ENCODE measurements at places on chromosomes 4 and X. TPM values are rescaled to one million over a fixed set of nuclear protein-coding genes. Genes with fewer than 3 reads are reported as not detected.
A peak's percentile ranks its signal among the peaks of the same experiment; 100 is the strongest.

DNA sequence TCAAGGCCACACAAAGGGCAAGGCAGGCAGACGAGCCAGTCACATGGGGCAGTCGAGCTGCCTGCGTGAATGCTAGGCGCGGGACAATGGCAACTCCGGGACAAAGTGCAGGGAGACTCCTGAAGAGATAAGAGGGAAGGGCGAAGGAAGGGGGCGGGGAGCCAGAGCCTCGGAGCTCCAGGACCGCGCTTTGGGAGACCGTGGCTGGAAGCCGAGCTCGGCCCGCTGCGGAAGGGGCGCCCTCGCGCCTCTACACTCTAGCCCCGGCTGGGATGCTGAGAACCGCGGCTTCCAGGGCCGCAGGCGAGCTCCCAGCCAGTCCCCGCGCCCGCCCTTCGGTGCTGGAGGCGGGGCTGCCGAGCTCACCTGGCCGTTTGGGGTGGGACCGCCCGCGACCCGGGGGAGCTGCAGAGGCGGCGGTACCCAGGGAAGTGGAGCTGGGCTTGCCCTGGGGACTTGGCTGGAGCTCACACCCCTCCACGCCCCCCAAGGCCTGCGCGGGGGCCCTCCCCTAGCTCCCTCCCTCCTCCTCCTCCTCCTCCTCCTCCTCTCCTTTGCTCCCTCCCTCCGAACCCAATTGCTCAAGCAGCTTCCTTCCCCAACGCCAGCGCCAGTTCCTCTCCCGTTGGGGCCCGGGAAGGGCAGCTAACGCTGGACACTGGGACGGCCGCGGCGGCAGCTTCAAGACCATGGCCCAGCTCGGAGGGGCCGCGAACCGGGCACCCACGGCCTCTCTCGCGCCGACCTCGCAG is at the start of gene SOWAHD:
Gene SOWAHD, plus strand, starts transcription at position 610 of the 752 bp plus-strand sequence. Its CDS starts 80 bp downstream, at position 690.
- no peaks in the 10 kb centered on the region for H3K27me3 ChIP-seq
- peak within 1 kb of the TSS; percentile 55 for H3K4me3 ChIP-seq
- H3K4me1 ChIP-seq: peaks cover 3% of the 10 kb centered on the region

GRCh38 chr4:162234595-162234994 is 70.8 kb upstream of the FSTL5 start:
- no peak for DNase-seq
- no peaks in the 10 kb centered on the region for H3K27me3 ChIP-seq
- H3K27ac ChIP-seq: no peak overlapping the region
- no peaks in the 10 kb centered on the region for H3K36me3 ChIP-seq
- no peaks in the 10 kb centered on the region for H3K4me1 ChIP-seq

DNA sequence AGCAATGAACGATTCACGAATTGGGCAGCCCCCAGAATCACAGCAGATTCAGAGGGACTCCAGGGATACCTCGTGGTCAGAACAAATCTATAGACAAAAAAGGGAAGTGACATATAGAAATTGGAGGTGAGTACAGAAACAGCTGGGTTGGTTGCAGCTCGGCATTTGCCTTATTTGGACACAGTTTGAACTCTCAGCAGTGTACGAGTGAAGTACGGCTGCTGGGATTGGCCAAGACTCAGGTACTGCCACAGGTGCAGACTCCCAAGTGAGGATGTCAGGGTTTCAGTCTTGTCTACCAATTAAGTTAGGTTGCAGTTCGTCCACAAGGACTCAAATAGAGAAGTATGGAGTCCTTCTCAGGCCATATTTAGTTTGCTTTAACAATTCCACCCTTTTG is 28.2 kb downstream of the HTT-AS start:
- H3K4me1 ChIP-seq: peaks cover 2% of the 10 kb centered on the region
- no peak overlapping the region for H3K4me3 ChIP-seq
- no peak for DNase-seq
- H3K36me3 ChIP-seq: no peaks in the 10 kb centered on the region
- no peaks in the 10 kb centered on the region for H3K27me3 ChIP-seq
- no peak overlapping the region for H3K27ac ChIP-seq

GRCh38 chr4:138975225-138975624 is 40.4 kb upstream of the NOCT start:
- H3K4me1 ChIP-seq: peaks cover 2% of the 10 kb centered on the region
- no peaks in the 10 kb centered on the region for H3K27me3 ChIP-seq
- H3K27ac ChIP-seq: no peak overlapping the region
- DNase-seq: no peak
- no peaks in the 10 kb centered on the region for H3K36me3 ChIP-seq
- H3K4me3 ChIP-seq: no peak overlapping the region

GRCh38 chr4:77845929-77846328 is 16.7 kb upstream of the MRPL1 start:
- no peaks in the 10 kb centered on the region for H3K27me3 ChIP-seq
- no peaks in the 10 kb centered on the region for H3K4me1 ChIP-seq
- H3K36me3 ChIP-seq: no peaks in the 10 kb centered on the region
- H3K4me3 ChIP-seq: no peak overlapping the region
- H3K27ac ChIP-seq: no peak overlapping the region
- DNase-seq: no peak

The PLXNB3 gene
- 0.11 TPM for polyA plus RNA-seq

GRCh38 chr4:24093446-24093845 is 203.6 kb upstream of the PPARGC1A start:
- no peaks in the 10 kb centered on the region for H3K27me3 ChIP-seq
- H3K36me3 ChIP-seq: no peaks in the 10 kb centered on the region
- no peak overlapping the region for H3K4me3 ChIP-seq

DNA sequence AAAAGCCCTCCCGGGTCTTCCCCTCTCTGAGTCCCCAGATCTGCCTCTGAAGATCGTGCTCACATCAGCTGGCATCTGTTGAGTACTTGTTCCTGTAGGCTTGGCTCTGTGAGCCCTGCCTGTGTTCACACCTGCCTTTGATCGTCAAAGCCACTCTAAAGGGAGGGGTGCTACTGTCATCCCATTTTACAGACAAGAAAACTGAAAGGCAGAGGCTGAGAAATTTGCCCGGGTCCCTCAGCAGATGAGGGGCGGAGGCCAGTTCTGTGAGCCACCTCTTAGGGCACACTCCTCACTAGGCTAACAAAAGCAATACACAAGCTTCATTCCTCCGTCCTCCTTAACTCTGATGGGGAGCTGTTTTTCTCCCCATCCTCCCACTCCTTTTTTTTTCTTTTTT is 655 bp downstream of the CYTL1 start:
- peaks cover 12% of the 10 kb centered on the region for H3K27me3 ChIP-seq
- no peaks in the 10 kb centered on the region for H3K36me3 ChIP-seq
- no peak overlapping the region for H3K4me3 ChIP-seq
- no peak overlapping the region for H3K27ac ChIP-seq
- no peaks in the 10 kb centered on the region for H3K4me1 ChIP-seq

GRCh38 chr4:113116414-113117357 is 67.2 kb downstream of the ANK2 start:
- no peak overlapping the region for H3K4me3 ChIP-seq
- H3K4me1 ChIP-seq: no peaks in the 10 kb centered on the region
- no peak overlapping the region for H3K27ac ChIP-seq
- H3K27me3 ChIP-seq: no peaks in the 10 kb centered on the region

The TCEAL6 gene
- not detected for polyA plus RNA-seq

DNA sequence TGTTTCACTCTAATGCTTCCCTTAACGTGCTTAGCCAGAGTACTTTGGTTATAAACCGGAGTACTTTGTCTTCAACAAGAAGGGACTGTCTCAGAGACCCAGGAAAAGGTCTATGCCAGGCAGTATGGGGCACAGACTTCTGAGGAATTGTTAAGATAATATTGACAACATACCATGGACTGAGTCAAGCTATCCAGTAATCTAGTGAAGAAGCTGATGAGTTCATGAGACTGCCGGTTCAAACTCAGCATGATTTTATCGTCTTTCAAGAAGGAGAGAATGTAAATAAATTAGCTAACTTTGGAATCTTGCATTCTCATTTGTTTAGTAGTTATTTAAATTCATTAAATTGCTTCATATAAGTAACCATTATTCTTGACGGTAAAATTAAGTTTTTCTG is 546.1 kb downstream of the PPP4R3C start:
- DNase-seq: no peak
- H3K36me3 ChIP-seq: no peaks in the 10 kb centered on the region
- H3K27ac ChIP-seq: no peak overlapping the region
- H3K27me3 ChIP-seq: peaks cover 3% of the 10 kb centered on the region
- no peak overlapping the region for H3K4me3 ChIP-seq

DNA sequence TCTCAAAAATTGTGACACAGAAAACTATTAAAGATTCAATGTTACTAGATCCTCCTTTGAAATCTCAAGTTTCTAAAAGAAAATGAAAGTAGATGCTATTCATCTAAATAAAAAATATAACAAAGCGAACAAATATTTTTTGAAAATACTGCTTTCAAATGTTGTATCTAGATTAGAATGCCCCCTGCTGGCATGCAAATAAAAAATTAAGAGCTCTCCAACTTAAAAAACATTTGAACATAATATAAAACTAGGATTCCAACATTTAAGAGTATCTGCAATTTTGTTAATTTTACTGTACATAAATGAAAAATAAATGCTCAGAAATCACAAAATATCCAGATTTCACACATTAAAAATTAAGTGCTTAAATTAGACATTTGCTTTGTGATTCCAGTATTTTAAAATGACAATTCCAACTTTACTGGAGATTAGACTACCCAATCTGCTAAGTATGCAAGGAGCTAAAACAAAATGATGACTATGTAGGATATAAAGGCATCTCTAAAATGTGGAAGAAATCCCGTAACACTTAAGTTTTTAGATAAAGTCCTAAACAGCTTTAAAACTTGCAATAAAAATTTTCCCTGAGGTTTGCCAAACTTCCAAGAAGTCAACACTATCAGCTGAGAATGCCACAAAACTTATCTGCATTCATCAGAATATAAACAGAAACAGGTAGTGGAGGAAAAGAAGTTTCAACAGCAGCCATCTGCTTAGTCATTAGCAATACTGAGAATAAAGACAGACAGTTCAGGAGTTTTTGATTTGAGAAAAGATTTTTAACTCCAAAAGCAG is 32.7 kb downstream of the DHX15 start:
- no peak for DNase-seq
- no peak overlapping the region for H3K27ac ChIP-seq
- H3K4me3 ChIP-seq: no peak overlapping the region

- DNase-seq: no peak
- no peak overlapping the region for H3K27ac ChIP-seq
- no peaks in the 10 kb centered on the region for H3K36me3 ChIP-seq
Observed at GRCh38 chr4:115834441-115834840, 721.0 kb upstream of the NDST4 start.

The SSX2 gene
- polyA plus RNA-seq: not detected

DNA sequence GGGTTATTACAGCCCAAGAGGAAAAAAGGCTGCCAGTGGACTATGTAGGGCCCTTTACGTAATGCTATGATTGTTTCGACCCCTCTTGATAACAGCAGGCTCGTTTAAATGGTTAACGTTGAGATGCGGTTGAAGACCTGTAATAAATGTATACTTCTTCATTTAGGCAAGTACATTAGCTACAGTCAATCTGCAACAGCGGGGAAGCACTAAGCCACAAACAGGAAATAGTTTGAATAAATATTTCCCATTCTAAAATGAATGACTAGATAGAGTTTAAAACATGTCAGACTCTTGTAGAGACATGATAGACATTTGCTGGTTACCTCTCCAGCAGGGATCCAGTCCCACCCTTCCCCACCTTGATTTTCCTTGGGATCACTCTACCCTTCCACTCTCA is 38.1 kb upstream of the STIM2 start:
- H3K27me3 ChIP-seq: no peaks in the 10 kb centered on the region
- DNase-seq: no peak
- peak overlapping the region; percentile 33 for H3K27ac ChIP-seq
- H3K4me3 ChIP-seq: no peak overlapping the region

GRCh38 chrX:72028701-72029470 is 102.8 kb downstream of the RTL5 start:
- no peaks in the 10 kb centered on the region for H3K27me3 ChIP-seq
- peaks cover 8% of the 10 kb centered on the region for H3K4me1 ChIP-seq
- H3K4me3 ChIP-seq: no peak overlapping the region
- DNase-seq: no peak
- H3K27ac ChIP-seq: peak overlapping the region; percentile 80
- H3K36me3 ChIP-seq: no peaks in the 10 kb centered on the region

DNA sequence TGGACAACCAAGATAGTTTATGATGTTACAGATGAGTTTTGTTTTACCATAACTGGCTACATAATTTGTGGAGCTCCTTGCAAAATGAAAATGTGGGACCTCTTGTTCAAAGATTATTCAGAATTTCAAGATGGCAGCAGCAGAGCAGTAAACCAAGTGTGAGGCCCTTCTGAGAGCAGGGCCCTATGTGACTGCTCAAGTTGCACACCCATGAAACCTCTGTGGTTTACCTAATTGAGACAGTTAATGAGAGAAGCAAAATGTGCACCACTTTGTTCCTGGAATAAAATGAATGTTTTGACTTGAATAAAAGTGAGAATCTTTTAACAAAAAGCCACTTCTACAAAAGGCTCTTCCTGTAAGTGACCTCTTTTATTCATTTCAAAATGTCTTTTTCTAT is 519.2 kb downstream of the RPA4 start:
- no peak overlapping the region for H3K27ac ChIP-seq
- H3K36me3 ChIP-seq: no peaks in the 10 kb centered on the region
- DNase-seq: no peak
- H3K4me3 ChIP-seq: no peak overlapping the region
- H3K4me1 ChIP-seq: no peaks in the 10 kb centered on the region
- H3K27me3 ChIP-seq: no peaks in the 10 kb centered on the region

The GAGE1 gene
- not detected for polyA plus RNA-seq

DNA sequence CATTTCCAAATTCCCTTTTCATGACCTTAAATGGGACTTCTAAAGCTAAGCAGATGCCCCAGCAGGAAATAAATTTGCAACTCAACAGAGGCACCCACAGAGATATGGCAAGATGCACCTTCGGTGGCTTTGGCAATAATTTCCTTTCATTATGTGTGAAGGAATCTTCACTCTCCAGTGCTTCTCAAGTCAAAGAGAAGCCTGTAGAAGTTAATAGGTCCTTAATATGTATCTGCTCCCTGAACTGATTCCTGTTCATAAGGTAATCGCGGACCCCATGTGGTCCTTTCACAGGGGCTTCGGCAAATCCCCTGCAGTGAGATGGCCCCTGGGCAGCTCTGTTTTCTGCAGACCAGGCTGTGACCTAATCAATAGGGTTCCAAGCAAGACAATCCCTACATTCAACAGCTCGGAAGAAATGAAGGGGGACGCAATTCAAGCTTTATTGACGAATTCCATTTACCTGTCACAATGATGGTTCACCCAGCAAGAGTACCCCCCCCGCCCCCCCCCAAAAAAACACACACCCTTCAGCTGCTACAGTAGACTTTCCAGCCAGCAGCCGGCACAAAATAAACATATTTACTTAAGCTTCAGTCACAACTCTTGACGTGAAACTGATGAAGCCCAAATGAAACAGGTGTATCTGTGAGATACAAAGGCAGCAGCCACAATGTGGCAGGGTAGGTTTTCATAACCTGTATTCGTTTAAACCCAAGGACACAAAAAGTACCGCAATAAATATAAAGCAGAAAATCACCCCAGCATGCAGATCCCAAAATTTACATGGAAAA is 35.3 kb downstream of the FAT1 start:
- H3K27ac ChIP-seq: no peak overlapping the region
- H3K27me3 ChIP-seq: no peaks in the 10 kb centered on the region
- H3K36me3 ChIP-seq: no peaks in the 10 kb centered on the region
- DNase-seq: no peak

DNA sequence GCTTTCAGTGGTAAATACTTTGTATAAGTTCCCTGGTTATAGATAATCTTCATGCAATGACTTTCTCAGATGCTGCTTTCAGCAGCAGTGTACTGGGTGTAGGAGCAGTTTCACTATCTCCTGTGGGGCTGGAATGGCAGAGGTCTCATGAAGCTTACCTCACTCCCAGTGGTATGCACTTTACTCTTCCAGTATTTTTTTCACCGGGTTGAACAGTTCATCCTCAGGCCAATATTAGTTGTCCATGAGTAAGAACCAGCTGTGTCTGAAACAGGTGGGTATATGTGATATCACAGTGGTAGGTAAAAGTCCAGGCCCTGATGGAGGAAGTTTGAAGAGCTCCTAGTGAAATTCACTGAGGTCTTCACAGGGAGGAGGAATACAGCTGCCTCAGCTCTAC is 351.5 kb upstream of the EMCN start:
- no peaks in the 10 kb centered on the region for H3K27me3 ChIP-seq
- no peaks in the 10 kb centered on the region for H3K36me3 ChIP-seq
- no peak for DNase-seq
- H3K27ac ChIP-seq: no peak overlapping the region

Data from liver (tissue), 10 donors.